ENCODE measurements at places on chromosomes 4 and X.

DNA sequence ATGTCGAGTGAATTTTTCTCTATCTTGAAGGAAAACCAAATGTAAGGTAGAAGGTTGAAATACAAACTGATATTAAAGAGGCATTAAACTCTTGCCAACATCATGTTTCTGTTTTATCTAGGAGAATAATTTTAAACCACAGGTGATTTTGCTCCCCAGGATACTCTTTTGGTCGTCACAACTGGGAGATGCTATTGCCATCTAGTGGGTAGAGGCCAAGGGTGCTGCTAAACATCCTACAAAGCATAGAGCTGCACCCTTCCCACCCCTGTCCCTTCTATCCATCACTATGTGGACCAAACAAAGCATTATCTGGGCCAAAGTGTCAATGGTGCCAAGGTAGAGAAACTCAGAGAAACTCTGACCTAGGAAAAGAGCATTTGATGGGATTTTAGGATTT is 154.6 kb upstream of the MAGEB2 start:
- DNase-seq, result no peak

- DNase-seq, result no peak
Measured at GRCh38 chr4:153318696-153319320, 25.7 kb upstream of the MND1 start.

DNA sequence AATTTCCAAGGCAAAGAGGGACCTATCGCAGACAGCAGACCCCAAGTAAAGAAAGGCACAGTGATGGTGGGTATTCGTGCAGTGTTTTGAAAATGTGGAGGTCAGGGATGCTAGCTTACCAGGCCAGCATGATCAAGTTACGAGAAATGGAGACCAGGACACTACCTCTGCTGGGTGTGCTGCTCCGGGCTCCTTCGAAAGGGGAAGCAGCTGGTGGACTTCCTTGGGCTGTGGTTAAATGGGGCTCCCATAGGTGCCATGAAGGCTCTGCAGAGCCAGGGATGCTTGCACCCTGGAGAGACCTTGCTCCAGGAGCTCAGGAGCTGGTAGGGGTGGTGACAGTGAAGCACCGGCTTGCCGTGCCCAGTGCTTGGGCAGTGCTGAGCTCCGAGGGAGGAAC is 68.8 kb downstream of the TBL1X start:
- no peak for DNase-seq

GRCh38 chrX:48894891-48895290 is 2.7 kb downstream of the TIMM17B start:
- no peak for DNase-seq
